Activated naive CD8-positive, alpha-beta T cell treated with anti-CD3 and anti-CD28 coated beads, Interleukin-2, amount 10 ng/mL, durations not matched to agents 7 days and 5 days (primary cell): ENCODE measurements at places on chromosomes 7 and 10. TPM values are rescaled to one million over a fixed set of nuclear protein-coding genes. Genes with fewer than 3 reads are reported as not detected.

DNA sequence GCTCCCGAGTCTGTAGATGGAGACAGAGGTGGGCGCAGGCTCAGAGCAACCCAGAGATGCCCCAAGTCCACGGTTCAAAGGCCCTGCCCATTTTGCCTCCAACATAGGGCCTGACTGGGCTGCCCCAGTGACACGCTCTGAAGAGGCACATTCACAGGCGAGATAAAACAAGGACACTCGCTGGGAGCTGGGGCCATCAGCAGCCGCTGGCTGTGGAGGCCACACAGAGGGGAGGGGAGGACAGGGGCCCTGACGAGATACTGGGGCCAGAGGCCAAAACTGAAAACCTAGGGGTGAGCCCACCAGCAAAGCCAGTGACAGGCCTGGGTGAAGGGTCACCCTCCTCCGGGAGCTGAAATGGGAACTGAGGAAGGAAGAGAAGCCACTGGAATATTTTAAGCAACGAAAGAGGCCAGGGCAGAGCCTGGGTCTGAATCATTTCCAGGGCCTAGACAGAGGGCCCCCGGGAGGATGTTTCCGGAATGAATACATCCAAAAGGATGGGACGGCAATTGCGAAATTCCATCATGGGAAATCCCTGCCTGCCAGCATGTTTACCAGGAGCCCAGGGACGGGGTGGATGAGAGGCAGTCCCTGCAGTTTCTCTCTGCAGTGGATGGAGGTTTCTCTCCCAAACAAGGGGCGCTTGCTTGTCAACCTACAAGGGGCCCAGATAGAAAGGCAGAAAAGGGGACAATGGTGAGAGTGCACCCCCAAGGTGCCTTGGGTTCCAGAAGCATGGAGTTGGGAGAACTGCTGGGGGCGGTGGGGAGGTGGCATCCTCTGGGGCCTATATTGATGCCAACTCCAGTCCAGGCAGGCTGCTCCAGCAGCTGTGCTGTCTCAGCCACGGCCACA lies 29.0 kb upstream of the HSPA12A start:
- DNase-seq, result no peak

GRCh38 chr7:4753598-4754432 lies 21.6 kb upstream of the AP5Z1 start:
- peak; percentile 91 for DNase-seq

GRCh38 chr7:42854571-42855118 lies 57.2 kb downstream of the C7orf25 start:
- DNase-seq, result no peak

- peak; percentile 42 for DNase-seq
These were observed 372.5 kb downstream of the SDK1 start for GRCh38 chr7:3673524-3673923.

DNA sequence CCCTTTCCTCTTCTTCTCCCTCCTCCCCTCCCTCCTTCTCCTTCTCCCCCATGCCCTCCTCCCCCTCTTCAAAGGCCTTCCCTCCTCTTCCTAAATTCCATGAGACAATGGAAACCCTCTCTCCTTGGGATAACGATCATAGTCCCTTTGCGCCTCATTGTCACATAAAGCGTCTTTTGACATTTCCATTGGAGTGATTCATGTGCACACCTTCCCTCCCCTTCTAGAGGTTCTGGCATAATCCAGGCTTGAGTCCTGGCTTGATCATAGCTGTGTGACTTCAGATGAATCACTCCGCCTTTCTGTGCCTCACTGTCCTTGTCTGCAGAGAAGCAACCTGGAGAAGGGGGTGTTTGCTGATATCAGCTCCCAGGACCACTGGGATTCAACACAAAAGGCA lies 204.2 kb downstream of the TNS3 start:
- DNase-seq, result no peak

CDK14 gene
- 0.94 TPM for total RNA-seq

GRCh38 chr7:106260136-106260561 lies 24.6 kb downstream of the NAMPT start:
- no peak for DNase-seq

DNA sequence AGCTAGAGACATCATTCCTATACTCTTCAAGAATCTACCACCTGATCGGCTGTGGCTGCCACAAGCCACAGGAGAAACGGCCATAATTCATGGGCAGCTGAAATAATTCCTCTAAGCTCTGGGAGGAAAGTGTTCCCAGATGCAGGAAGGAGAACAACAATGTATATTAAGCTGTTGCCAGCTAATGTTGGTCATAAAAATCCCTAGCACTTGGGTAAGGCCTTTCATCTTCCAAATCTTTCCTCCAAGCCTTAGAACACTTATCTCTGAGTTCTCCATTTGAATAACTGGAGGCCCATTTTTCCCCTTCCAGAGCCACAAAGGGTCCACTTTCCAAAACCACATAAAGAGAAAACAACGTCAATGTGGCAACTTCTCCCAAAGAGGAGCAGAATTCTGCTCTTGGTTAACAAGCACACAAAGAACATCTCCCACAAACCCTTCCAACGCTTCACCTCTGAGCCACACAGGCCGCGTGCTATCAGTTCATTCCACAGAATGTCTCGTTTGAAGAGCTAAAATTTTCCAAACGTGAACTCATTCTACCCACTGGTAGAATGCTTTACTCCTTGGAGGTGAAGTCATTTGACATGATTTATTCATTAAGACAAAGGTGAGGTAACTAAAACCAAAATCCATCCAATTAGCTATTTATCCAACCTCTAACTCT lies 11.2 kb downstream of the KCNMA1 start:
- DNase-seq, result no peak

GRCh38 chr7:128755075-128755818 lies 16.1 kb downstream of the CALU start:
- no peak for DNase-seq

DNA sequence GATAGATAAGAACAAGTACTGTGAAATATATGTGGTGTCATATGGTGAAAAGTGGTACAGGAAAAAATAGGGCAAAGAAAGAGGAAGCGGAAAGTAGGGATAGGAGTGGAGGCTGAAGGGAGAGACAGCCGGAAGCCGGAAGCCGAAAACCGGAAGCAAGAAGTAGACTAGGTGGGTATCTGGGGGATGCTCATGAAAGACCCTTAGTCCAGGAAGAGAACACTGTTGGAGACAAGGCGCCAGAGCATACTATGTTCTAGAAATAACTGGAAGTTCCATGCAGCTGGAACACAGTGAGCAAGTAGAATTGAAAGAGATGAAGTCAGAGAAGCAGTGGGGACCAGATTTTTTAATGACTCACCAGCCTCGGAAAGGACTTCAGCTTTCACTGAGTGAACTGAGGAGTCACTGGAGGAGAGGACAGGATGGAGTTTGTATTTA lies 22.5 kb downstream of the ST8SIA6 start:
- no peak for DNase-seq

SPDYE6 gene
- total RNA-seq, result not detected

GRCh38 chr7:12861070-12861469 lies 173.6 kb downstream of the ARL4A start:
- DNase-seq, result no peak

ARMC3 gene
- not detected for total RNA-seq

RBP3 gene
- not detected for total RNA-seq

DNA sequence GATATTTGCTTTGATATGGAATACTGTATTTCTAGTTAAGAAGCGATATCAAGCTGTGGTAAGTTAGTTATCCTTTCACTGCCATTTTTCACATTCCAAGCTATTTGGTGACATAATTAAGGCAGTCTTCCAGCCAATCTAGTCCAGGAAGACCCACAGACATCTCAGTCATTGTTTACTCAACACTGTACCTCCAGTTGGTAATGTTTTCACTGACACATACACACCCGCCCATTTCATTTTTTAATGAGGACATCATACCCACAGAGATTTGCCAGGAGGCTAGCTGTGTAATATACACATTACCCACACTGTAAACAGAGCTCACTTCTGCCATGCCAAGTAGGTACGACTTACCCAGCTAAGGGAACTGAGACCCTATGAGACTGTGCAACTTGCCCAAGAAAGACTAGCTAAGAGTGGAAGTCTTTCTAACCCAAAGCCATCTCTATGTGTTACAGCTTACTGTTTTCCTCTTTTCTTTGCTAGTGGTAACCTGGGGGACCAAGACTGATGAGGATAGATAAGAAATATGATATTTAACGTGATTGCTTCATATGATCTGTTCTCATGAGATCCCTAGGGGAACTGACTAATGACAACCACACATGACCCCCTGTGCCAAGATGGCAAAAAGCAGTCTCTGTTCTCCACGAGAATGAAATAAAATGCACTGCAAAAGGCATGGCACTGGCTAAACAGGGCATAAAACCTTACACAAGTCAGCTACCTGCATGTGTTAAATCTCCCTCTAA lies 179.0 kb downstream of the DGKI start:
- no peak for DNase-seq

DNA sequence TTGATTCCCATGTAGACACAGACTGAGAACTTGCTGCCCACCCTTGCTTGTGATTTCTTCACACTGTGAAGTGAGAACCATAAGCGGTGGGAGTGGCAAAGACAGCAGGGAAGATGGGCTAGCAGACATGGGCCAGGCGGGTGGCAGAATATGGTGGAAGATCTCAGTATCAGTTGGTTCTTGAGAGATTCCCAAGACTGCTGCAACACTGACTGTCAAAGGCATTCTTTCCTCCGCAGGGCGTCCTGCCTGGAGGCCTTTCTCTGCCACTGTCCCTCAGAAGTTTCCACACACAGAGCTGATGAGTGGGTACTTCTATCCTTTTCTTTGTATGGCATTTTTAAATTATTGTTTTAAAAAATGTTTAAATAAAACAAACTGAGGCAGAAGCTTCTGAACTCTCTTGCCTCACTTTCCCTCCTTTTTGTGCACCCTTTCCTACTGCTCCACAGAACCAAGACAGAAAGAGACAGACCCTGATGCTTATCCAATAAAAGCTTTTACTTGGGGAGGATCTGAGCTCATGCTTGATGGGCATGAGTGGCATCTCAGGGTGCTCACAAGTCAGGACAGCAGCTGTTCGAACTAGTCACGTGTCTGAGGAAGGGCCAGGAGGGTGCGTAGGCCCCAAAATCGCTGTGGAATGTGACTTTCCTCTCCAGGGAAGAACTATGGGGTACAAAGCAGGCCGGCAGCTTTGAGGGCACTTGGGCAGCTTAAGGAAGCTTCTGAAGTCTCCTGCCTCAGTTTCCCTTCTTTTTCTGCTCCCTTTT lies 104.7 kb upstream of the PCGF5 start:
- no peak for DNase-seq

GRCh38 chr7:2713370-2713769 lies 25.4 kb downstream of the AMZ1 start:
- no peak for DNase-seq

DNA sequence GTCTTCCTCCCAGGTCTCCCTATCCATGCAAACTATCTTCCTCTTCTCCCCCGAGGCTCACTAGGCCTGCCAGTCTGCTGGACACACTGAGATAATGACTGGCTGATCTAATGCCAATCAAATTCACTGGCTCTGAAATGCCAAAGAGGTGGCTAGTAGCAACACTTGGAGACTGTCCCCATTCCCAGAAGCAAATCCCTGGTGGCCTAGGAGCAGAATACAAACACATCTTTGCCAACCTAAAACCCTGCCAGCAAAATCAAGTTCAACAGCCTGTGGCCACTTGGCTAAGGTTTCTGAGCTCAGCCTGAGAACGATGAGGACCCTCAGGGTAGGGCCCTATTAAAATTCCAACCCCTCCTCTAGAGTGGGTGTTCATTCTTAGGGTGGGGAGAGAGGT lies 46.6 kb downstream of the SH3PXD2A start:
- DNase-seq, result no peak

DNA sequence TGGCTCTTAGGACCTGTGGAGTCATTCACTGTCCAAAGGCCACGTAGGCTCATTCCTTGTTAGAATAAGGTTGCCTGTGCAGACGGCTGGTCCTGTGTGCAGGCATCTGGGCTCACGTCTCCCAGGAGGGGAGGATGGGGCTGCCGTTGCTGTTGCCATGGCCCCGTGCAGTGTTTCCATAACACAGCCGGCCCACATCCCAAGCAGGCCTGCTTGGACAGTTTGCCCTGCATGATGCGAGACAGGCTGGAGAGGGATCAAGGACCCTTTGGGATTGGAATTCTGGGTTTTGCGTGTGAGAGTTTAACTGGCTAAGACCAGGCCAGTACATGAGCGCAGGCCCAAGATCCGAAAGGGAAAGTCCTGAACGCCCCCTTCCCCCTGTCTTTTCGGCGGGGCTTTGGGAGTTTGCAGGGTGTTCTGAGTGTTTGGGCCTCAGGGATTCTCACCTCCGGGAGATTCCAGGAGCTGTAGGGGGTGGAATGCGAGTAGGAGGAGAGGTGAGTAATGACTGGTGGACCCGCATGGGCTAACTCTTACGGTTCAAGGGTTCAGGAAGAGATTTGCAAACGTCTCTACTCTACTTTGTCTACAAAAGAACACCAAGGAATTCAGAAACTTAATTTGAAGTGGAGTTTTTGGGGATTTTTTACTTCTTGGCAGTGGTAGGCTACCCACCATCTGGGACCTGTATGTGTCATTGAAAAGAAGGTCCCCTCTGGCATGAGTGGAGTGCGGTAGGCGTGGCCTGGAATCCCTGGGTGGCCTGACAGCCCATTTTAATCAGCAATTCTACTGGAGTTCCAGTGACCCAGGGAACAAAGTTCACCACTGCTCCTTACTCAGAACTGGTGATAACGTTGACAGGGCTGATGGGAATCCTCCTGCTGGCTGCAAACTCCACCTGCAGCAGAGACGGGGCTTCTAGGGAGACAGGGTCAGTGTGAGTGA lies 125.4 kb downstream of the ITIH5 start:
- DNase-seq, result no peak

EZH2 gene
- total RNA-seq, result 76.6 TPM

DNA sequence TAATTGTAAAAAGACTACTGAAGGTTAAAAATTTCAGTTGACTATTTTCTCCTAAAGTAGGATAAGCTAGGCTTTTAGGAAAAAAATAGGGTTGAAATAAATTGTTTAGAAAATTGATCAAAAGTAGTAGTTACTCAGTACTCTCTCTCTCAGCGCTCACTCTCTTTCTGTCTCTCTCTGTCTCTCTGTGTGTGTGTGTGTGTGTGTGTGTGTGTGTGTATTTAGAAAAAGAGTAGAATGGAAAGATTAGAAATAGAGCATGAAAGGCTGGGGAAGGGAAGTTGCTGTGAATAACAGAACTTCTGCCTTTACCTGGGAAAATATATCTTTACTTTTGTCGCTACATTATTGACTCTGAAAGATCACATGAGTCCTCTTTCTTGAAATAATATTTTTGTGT lies 20.6 kb downstream of the ADK start:
- DNase-seq, result no peak
